ENCODE measurements at places on chromosomes 5 and 9.
A peak's percentile ranks its signal among the peaks of the same experiment; 100 is the strongest.

DNA sequence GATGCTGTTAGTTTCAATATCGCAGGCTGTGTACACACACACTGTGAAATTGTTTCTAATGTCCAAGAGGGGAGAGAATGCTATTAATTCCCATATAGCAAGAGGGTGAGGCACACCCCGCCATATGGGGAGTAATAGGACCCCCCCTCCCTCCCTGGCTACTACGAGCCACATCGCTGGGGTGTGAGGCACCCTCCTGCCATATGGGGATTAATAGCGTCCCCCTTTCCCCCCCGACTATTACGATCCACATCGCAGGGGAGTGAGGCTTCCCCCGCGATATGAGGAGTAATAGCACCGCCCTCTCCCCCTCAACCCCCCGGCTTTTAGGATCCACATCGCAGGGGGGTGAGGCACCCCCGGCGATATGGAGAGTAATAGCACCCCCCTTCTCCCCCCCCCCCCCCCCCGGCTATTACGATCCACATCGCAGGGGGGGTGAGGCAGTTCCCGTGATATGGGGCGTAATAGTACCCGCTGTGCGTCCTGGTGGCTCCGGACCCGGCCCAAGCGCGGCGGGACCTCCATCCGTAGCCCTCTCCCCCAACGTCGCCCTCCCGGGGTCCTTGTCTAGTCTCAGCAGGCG is 494 bp upstream of the STK32A start:
- no peak for DNase-seq

- no peak for DNase-seq
These were observed 22.6 kb upstream of the CEP72 start for GRCh38 chr5:589588-589987.

- DNase-seq: no peak
These were observed 317.6 kb downstream of the CWC27 start for GRCh38 chr5:65086234-65086890.

DNA sequence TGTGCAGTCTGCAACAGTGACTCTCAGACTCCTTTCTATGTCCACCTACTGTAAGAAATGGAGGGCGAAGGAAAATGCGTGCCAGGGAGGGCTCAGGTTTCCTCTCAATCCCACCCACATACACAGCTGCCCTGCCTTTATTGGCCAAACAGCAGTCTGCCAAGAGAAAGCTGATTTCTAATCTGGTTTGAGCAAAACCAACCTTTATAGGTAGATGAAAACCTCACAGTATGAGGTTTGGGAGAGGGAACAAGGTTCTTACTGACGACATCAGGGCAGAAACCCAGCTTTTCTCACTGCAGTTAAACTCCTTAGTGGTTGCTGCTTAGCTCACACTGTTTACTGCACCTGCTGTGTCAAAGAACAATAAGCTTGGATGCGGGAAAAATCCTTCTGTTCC is 152.3 kb upstream of the KLF9 start:
- DNase-seq: no peak

GRCh38 chr5:151071848-151072629 is 8.8 kb downstream of the TNIP1 start:
- DNase-seq: no peak

DNA sequence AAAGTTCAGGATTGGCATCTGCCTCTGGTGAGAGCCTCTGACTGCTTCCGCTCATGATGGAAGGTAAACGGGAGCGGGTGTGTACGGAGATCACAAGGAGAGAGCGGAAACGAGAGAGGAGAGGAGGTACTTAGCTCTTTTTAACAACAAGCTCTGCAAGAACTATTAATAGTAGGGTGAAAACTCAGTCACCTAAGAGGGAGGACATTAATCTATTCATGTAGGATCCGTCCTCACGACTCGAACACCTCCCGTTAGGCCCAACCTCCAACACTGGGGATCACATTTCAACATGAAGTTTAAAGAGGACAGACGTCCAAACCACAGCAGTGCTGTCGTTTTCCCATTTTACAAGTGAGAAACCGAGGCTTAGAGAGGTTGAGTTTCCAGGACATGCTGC is 173.7 kb downstream of the SLC28A3 start:
- no peak for DNase-seq

- DNase-seq: no peak
These were observed 76.5 kb upstream of the OLFM1 start for GRCh38 chr9:135010921-135011320.

GRCh38 chr9:134412298-134412711 is 86.0 kb downstream of the RXRA start:
- DNase-seq: no peak

DNA sequence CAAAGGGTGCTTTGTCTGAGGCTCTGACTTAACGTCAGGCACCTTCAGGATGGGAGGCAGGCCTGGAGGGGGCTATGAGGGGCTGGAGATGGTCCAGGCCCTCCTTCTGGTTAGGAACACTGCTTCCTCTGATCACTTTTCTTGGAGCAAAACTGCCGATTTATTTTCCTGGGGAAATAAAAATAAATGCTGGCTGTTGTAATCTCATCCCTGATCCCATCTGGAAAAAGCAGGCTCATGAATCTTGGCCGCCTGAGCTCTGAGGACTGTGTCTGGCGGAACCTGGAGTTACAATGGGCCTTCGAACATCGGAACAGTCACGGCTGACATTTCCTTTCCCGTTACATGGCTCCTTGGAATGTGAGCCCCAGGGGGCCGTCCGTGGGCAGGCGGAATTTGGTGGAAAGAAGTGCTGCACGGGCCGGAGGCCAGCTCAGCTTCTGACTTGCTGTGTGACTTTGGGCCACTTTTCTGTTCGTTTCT is 157.8 kb downstream of the RGS3 start:
- no peak for DNase-seq

DNA sequence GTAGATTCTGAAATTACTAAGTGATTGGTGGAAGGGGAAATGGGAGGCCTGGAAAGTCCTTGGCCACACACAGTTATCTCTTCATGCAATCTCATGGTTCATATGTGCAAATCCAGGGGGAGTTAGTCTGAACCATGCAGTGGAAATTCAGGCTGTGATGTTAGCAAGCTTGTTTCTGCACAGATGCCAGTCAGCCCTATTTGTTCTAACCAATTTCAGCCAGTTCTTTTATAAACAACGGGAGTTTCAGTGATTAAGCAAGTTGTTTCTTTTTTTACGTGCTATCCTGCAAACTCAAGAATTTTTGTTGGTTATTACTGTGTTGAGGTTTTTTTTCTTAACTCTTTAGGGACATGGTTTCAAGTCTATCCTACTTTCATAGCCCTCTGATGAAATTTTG is 298.0 kb downstream of the FER start:
- no peak for DNase-seq

DNA sequence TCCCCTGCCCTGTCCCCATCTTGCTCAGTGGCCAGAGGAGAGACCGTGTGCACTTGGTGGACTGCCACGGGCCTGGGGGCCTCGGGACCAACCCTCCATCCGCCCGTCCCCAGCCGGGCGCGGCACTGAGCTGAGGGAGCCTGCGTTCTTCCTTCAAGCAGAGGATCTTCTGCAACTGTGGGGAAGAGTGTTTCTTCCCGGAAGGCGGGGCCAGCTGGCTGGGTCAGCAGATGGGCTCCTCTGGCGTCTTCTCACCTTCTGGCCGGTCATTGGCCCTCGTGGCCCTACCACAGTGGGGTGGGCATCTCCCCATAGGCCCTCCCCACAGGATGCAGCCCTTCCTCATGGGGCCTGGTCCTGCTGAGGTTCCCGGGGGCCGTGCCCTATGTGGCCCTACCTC is 17.4 kb downstream of the RXRA start:
- DNase-seq: no peak

DNA sequence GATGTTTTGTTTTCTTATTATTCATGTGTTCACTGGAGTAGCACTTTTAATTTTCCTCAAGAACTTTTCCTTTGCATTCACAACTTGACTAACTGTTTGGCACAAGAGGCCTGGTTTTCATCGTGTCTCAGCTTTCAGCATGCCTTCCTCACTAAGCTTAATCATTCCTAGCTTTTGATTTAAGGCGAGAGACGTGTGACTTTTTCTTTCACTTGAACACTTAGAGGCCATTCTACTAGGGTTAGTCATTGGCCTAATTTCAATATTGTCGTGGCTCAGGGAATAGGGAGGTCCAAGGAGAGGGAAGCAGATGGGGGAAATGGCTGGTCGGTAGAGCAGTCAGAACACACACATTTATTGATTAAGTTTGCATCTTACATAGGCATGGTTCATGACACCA is 94.0 kb downstream of the ZNF462 start:
- DNase-seq: no peak

GRCh38 chr5:168974082-168974481 is 326.9 kb downstream of the SLIT3 start:
- DNase-seq: no peak

DNA sequence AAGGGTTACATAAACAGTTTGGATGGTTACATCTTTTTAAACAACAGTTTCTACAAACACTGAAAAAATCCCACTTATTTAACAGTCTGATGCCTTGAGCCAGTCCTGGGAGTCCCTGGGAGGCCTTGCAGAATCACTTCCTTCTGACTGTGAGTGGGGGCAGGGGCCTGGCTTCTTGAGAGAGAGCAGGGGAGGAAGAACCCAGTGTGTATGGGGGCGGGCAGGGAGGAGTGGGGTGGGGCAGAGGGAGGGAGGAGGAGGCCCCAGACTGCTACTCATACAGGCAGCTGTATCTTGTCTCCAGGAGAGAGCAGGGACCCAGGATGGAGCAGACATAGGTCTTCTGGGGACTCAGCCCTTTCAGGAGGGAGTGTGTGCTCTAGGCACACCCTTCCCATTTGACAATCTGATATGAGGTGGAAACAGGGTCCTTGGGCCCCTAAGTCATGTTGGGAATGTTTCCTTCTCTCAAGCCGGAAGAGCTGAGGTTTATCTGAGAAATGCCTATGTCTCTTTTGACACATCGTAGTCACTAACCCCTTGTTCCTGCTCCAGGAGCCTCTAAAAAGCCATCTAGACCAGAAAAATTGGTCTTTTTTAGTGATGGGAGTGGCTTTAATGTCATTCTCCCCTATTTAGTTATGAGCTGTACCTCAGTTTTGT is 52.8 kb downstream of the IRF1 start:
- DNase-seq: peak; percentile 63

- DNase-seq: no peak
These were observed 185.8 kb downstream of the CD180 start for GRCh38 chr5:67010684-67011409.

DNA sequence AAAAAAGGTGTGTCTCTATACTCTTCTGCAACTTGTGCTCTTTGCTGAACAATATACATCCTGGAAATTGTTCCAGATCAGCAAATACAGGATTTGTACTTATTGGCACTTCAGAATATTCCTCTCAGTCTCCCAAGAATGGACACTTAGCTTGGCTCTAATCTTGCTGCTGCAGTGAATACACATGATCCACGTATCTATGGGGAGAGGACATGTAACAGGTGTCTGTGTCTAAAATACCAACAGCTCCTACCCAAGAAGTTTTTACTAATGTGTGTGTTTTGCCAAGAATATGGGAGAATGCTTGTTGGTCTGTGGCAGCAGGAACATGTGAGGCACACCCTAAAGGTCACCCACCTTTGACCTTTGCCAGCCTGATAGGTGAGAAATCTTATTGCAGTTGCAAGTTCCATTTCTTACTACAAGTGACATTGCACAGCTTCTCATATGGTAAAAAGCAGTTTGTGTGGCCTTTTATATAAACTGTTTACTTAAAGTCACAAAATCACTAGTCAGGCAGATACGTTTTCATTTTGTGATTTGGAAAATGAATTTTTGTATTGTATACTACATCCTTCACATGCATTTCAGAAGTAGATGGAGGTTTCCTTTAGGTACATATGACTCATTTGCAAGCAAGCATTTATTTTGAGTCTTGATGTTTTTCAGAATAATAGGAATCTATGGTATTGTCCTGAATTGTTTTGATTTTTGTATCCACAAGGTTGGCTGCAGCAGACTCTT is 35.8 kb downstream of the PHF2 start:
- DNase-seq: no peak

GRCh38 chr5:173499471-173500212 is 116.8 kb downstream of the BOD1 start:
- no peak for DNase-seq

DNA sequence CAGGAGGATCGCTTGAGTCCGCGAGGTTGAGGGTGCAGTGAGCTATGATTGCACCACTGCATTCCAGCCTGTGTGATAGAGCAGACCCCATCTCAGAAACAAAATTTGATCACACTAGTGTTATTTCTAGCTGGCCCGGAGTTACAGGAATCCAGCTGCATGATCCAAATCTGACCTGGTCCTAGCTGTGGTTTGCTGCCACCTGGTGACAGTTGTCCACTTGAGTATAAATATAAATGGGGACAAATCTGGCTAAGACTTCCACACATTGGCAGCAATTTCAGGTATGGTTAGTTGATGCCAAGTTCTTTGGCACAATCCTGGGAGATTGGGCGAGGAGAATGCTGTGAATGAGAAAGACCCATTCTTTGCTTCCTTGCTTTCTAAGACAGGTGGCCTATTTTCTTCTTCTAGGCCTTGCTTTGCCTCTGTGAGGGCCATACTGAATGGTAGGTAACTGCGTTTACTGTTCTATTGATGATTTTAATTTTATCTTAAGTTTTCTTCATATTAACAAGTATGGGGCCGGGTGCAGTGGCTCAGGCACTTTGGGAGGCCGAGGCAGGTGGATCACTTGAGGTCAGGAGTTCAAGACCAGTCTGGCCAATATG is 35.4 kb downstream of the UBE2R2 start:
- peak; percentile 34 for DNase-seq

DNA sequence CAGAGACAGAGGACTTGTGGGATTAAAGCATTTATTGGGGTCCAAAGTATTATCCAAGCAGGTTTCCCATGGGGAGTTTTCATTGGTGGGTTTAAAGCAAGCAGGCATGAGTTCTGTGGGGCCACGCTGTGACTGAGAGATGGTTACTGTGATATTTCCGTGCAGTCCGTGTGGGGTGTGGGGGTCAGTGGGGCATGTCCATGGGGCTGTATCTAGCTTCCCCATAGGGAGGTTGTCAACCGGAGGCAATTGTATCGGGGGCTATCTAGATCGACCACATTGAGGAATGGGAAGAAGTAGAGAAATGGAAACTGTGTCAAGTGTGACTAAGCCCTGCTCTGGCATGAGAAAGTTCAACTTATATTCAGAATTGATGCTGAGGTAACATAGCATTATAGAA is 7.1 kb upstream of the RPS23 start:
- no peak for DNase-seq

GRCh38 chr9:114695948-114696347 is 14.0 kb upstream of the TEX48 start:
- no peak for DNase-seq

GRCh38 chr5:84961193-84961592 is 576.5 kb upstream of the EDIL3 start:
- DNase-seq: no peak

DNA sequence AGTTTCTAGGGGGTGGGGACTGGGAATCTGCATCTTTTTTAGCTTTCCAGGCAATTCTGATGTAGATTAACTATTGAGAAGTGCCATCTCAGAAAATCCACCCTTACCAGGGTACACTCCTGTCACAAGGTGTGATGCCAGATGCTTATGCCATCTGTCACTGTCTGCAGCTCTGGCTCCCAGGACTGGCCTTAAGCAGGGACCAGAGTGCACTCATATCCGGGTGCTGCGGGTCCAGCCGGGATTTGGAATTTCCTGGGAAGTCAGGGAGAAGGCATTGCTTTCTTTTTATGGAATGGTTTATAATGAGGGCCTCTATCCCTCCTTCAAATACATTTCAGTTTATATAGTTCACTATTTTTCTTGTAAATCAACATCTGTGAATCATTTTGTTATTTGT is 92.6 kb downstream of the TMEM174 start:
- no peak for DNase-seq

- DNase-seq: no peak
These were observed 151.9 kb downstream of the SPATA31D1 start for GRCh38 chr9:82140471-82140870.
